ENCODE measurements at places on chromosomes 12 and 14.

DNA sequence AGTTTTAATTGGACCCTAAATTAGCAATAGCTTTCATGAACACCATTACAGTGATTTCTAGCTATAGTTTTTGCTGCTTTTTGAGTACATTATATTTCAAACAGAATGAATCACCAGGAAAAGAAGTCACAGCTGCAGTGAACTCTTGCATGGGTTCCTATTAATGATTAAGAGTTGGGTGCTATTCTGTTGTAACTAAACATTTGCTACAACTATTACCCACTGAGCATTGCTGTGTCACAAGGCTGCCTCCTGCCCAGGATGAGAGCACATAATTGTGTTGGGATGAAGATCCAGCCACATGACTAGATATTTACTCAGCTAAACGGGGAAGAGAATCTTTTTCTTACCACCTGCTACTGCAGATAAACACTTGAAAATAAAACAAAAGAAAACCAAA lies 152.7 kb downstream of the GXYLT1 start:
- no peak for DNase-seq

DNA sequence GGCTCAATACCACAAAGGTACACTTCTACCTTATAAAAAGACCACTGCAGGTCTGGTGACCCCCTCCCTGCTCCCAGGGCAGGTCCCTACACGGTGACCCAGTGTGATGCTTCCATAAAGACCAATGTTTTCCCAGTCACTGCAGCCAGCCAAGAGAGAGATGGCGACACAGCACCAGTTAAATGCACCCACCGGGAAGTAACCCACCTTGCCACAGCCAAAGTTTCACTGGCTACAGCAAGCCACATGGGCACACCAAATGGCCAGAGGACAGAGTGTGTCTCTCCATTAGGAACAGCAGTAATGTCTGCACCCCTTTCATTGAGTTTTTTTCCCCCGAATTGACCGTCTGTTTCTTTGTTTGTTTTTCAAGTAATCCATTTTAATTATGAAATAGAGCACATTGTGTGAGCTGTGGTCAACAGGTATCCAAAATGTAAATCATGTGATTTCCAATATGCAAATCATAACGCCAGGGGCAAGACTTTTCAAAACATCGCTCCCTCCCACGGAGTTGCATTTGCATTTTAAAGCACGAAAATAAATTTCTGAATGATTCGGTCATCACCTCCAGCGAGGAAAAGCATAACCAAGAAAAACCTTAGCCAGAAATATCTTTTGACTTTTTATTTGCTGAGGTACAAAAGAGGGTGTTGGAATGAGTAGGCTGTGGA lies 48.9 kb upstream of the EML1 start:
- no peak for DNase-seq

GRCh38 chr14:84065811-84066210 lies 1464.1 kb upstream of the FLRT2 start:
- DNase-seq, result no peak

GRCh38 chr14:34629344-34629656 lies 648 bp downstream of the SNX6 start:
- DNase-seq, result no peak

GRCh38 chr12:87140262-87140661 lies 884.1 kb upstream of the MGAT4C start:
- no peak for DNase-seq

All from HTR-8/SVneo (cell line).